ENCODE measurements at places on chromosomes 5 and 9. TPM values are rescaled to one million over a fixed set of nuclear protein-coding genes. Genes with fewer than 3 reads are reported as not detected.

GRCh38 chr5:569868-570361, 42.2 kb upstream of the CEP72 start:
- no peak for DNase-seq

PCDH1 gene
- total RNA-seq: 25.3 TPM

- no peak for DNase-seq
Observed at GRCh38 chr9:16830806-16831205, 39.7 kb downstream of the BNC2 start.

INVS gene
- total RNA-seq: 7.8 TPM

ANKRD20A1 gene
- total RNA-seq: 1.9 TPM

DNA sequence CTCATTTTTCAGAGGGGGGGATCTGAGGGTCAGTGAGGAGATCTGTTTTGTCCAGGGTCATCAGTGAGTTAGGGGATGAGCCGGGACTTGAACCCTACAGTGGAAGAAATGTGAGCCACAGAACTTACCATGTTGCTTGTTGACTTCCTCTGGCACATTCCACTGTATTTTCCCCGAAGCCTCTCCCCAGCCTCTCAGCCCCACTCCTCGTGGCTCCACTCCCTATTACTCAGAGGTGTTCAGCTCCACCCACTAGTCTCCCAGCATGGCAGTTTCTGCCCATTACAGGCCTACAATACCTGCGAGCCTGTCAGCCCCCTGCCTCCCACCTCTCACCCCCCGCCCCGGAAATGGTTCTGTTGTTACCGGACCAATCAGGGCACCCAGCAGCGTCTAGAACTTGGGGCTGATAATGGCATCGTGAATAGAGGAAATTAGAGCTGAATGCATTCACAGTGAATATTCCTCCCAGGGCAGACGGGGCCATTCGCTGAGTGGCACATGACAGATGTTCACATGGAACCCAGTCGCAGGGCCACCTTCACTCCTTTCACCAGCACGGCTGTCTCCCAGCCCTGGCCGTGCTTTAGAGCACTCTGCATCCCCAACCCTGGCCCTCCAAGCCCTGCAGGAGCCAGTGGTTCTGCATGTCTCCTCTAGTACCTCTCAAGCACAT, 81.6 kb downstream of the KCNIP1 start:
- DNase-seq: no peak

DNA sequence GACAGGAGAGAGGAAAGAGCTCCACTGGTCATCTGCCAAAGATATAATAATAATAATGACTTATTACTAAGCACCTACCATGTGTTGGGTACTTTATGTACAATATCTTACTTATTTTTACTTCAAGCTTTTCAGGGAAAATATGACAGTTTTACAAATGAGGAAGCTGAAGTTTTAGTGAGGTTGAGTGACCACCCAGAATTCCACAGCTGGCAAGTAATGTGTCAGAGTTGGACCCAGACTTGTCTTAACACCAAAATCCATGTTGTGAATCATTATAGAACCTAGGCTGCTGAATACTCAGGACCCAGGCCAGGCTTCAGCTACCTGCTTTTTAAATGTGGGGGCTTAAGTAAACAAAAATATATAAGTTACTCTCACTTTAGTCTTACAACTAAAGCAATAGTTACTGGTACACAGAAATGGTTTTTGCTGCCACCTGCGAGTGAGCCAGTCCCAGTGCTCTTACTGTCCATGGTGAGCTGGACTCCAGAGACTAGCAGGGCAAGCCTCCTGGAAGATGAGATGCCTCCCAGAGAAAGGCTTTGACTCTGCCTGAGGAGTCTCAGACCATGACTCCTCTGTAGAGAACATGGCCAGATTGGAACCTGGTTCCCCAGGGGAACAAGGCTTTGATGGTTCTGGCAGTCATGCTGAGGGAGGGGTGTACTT, 29.9 kb downstream of the RUSC2 start:
- DNase-seq: no peak

TSSK1B gene
- not detected for total RNA-seq

- no peak for DNase-seq
Observed at GRCh38 chr5:67617051-67617450, 420.5 kb upstream of the CD180 start.

SLC36A1 gene
- 5.8 TPM for total RNA-seq

DNA sequence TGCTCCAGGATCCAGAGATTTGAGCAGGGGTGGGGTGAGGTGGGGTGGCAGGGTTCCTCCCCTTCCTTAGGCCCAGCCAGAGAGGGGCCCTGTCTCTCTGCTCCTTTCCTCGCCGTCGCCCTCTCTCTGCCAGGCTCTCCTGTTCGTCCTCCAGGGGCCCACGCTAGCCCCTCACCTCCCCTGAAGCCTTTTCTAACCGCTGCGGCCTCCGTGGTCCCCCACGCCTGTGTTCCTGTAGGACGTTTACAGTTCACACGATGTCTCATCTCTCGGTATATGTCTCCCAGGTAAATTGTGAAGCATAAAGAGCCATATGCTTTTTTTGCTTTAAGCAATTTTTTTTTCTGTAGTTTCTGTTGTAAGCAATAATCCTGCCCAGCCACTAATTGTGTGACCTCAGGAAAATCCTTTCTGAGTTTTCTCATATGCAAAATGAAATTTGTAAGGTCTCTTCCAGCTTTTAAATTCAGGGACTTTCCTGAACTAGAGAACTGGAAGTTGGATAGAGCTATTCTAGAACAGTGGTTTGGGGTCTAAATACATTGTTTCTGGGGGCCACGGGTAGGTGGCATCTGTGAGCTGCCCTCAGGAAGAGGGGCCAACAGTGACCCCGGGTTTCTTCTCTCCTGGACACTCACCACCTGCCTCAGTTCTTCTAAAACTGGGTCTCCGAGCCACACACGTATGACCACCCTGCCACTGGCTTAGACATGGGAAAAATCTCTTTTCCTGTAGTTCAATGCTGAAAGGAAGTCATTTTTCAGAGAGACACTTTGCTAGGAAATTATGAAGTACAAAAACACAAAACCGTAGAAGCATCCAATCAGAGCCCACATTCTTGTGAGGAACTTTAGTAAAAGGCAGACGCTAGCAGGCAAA, 50.2 kb upstream of the ZNF366 start:
- DNase-seq: no peak

DNA sequence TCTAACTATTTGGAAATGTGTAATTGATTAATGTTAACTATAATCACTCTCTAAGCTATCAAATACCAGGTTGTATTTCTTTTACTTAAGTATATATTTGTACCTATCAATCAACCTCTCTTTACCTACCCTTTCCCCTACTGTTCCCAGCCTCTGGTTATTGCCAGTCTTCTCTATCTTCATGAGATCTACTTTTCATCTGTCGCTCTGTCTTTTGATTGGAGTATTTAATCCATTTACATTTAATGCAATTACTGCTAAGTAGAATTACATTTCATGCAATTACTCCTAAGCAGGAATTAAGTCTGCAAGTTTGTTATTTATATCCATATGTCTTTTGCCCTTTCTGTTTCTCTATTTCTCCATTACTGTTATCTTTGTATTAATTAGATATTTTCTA, 148.1 kb downstream of the MAT2B start:
- DNase-seq: no peak

SOWAHA gene
- not detected for total RNA-seq

PCDHB12 gene
- total RNA-seq: 1.8 TPM

PCDHA11 gene
- total RNA-seq: 0.12 TPM

- DNase-seq: no peak
Observed at GRCh38 chr5:169223595-169223953, 77.4 kb downstream of the SLIT3 start.

ABLIM3 gene
- total RNA-seq: 109 TPM

MRPL22 gene
- total RNA-seq: 25.4 TPM

- no peak for DNase-seq
Observed at GRCh38 chr9:92973700-92974099, 26.4 kb downstream of the FGD3 start.

PRDM9 gene
- not detected for total RNA-seq

DNA sequence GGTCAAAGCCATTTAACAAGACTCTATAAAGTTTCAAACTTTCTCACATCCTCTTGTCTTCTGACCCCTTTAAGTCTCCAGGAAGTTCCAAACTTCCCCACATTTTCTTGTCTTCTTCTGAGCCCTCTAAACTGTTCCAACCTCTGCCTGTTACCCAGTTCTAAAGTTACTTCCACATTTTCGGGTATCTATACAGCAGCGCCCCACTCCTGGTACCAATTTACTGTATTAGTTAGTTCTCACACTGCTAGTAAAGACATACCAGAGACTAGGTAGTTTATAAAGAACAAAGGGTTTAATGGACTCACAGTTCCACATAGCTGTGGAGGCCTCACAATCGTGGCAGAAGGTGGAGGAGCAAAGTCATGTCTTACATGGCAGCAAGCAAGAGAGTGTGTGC, 23.3 kb upstream of the PRLR start:
- DNase-seq: no peak

FAM153A gene
- total RNA-seq: 1.4 TPM
